NCI-H345 (cell line): ENCODE measurements at places on chromosomes 11 and 22.

DNA sequence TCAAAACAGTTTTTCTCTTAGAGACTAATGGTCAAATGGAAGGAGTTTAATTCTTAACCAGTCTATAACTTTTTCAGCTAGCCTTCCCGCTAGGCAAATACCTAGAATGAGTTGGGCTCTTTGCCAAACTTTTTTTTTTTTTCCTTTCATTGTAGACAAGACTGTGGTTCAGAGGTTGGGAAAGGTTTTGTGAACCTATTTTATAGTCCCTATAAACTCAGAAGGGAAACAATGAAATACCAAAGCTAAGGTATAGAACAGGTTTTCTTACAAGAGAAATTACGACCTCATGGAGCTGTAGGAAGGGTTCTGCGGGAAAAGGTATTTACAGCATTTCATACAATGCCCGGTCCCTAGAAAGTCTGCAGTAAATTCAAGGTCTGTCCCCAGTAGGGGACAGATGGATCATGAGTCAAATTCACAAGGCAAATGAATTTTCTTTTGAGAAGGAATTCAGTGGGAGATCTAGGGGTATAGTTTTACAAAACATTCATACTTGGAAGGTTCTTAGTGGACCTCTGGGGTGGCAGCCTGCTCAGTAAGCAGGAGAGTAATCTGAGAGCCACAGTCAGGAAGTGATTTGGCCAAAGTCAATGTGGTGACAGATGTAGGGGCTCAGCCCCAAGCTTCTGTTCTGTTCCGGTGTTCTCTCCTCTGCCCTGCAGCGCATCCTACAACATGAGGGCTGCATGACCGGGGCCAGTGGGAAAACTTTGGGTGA lies 146.8 kb downstream of the DBX1 start:
- peak; percentile 65 for DNase-seq

DNA sequence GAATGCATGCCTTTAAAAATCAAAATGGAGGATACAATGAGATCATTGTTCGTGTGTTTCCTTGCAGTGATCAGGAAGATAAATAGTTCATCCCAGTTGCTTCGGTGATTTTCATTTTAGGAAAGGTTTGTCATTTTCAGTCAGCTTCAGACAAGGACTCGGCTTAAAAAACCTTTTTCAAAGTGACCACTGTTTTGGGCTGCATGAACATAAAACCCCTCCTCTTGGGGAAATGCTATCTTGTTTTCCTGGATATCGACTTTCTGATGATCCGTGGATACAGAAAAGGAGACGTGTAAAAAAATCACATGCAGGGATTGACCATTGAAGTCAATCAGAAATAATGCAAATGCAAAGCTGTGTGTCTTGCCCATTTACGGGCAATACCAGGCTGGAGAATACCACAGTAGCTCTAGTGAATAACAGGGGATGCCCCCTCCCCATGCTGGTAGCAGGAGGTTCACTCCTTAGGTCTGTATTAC lies 146.8 kb downstream of the MAML2 start:
- no peak for DNase-seq

- no peak for DNase-seq
Observed at GRCh38 chr22:19842393-19843106, 12.1 kb downstream of the GNB1L start.

- DNase-seq = no peak
Observed at GRCh38 chr11:128789497-128790150, 77.5 kb downstream of the KCNJ1 start.

DNA sequence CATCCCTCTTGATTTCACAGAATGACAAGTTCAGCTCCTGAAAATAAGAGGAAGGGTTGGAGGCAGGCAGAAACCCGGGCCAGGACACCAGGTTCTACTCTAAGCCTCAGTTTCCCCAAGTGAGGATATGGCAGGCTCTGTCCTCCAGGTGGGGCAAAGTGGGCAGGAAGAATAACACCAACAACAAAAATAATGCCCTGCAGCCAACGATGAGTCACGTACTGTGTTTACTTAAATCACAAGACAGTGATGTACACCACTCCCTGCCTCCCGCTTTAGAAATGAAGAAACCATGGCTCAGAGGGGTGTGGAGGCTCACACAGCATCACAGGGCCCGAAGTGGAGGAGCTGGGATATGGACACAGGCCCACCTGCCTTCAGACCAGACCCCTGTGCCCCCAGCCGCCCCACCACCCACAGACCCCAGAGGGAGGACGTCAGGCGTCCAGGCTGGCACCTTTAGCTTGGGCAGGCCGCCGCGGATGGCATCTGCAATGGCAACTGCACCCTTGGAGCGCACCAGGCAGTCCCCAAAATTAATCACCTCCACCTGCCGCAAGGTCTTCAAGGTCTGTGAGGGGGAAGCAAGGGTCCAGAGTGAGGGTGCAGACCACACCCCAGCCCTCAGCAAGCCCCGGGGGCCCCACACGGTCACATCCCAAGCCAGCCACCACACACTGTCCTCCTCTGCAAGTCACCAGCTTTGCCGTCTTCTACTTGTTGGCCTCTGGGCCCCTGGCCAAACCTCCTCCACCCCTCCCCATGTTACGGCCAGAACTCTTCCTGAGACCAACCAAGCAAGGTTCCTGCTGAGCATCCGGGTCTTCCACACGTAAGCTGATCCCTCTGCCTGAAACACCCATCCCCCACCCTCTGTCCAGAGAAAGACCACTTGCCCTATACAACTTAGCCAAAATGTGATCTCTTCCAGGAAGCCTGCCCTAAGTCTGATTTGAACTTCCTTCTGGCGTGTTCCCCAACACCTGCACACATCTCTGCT lies 15.8 kb upstream of the CHADL start:
- DNase-seq = no peak

DNA sequence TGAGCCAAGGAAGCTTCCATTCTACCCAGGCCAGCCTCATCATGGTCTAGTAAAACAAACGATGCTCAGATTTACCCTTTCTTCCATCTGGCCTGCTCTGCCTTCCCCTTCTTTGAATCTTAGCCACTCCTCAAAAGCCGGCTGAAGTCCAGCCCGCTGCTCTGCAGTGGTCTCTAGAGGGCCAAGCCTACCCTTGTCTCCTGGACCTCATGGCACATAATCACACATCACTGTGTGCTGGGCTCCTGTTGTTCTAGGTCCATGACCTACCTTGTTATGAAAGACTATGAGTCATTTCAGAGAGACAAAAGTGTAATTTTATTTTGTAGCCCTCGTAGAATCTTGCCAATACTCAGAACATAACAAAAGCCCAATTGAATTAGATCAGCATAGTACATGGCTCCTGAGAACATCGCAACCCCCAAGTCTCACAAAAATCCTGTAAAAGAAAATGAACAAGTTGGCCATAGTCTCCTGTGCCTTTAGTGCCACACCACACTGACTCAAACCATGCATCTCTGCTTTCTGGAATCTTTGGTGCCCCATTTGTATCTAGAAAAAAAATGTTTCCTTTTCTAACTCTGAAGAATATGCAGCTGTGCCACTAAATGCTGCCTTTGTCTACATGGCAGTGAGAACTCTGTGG lies 192.7 kb downstream of the OPCML start:
- no peak for DNase-seq

GRCh38 chr11:64976651-64977050 lies 4.7 kb upstream of the MAJIN start:
- DNase-seq = no peak

DNA sequence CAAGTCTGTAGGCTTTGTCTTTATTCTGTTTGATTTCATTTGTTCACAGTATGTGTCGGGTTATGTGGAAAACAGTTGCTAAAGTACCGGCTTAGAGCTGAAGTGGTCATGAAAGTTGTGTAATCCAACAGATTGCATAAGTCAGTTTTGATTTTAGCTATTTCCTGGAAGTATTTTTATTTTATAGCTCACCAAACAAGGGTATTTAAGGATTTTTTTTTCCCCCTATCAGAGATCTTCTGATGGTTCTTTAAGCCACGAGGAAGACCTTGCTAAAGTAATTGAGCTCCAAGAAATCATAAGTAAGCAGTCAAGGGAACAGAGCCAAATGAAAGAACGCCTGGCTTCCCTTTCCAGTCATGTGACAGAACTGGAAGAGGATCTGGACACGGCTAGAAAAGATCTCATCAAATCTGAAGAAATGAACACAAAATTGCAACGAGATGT lies 55.9 kb downstream of the PPFIA1 start:
- DNase-seq = no peak

- DNase-seq = no peak
Observed at GRCh38 chr22:35632935-35633334, 15.3 kb upstream of the APOL6 start.

GRCh38 chr11:78562398-78562797 lies 12.3 kb downstream of the NARS2 start:
- no peak for DNase-seq

- DNase-seq = no peak
Observed at GRCh38 chr11:794766-795633, 3.1 kb downstream of the SLC25A22 start.

- DNase-seq = no peak
Observed at GRCh38 chr22:30015229-30015797, 65.0 kb upstream of the HORMAD2 start.

DNA sequence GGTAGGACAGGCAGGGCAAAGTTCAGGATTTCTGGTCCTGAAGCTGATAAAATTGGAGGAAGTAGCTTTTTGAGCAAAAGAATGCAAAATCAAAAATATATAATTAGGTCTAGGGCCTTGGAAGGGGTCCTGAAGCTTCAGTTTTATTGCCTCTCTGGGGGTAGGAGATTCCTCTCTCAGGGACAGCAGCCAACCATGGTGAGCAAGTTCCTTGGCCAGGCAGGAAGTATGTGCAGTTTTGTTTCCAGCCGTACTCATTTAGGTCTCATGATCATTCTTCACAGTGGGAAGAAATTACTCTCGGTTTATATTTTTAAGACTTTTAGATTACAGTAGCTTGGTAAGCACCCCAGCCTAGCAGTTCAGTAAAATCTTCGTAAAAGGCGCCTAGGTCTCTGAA lies 2.9 kb upstream of the RAB38 start:
- DNase-seq = no peak

DNA sequence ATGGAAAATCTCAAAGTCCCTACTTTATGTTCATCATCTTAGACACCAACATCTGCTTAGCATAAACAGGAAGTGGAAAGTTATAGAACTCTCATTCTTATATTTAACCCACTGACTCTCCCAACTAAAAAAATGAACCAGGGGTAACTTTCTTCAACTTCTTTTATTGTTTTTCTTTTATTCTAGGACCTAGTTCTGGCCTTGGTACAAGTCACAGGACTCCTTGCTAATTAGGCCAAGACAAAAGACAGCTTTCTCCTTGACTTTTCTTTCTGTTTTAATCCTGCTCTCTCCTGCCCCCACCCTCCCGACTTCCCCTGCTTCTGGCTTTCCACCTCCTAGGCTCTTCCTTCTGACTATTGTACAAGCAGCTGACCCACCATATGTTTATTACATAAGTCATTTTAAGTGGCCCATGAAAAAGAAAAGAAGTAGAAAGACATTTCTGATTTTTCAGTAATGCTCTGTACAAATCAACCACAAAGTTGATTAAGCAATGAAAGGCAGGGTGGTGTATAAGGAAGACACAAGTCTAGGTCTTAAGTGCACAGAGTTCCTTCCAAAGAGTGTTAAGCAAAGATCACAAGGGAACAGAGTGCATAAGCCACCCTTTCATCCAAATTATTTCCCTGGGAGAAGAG lies 18.3 kb downstream of the JAML start:
- no peak for DNase-seq

DNA sequence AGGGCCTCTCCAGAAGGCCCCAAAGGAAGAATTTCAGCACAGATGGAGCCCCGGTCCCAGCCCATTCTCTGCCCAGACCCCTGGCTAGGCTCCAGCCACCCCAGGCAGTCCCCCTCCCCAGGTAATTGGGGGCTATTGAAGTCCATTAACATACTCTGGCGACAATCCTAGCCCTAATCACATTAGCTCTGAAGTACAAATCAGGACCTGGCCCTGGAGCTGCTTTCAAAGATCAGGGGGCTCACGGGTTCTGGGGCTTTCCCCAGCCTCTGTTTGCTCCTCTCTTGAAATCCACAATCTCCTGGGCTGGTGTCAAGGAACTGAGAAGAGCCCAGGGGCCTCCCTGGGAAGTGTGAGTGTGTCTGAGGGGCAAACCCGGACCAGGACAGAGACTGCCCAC lies 22.3 kb downstream of the FGF4 start:
- DNase-seq = no peak

- DNase-seq = peak; percentile 8
Observed at GRCh38 chr11:77776455-77776854, 44.1 kb downstream of the RSF1 start.

DNA sequence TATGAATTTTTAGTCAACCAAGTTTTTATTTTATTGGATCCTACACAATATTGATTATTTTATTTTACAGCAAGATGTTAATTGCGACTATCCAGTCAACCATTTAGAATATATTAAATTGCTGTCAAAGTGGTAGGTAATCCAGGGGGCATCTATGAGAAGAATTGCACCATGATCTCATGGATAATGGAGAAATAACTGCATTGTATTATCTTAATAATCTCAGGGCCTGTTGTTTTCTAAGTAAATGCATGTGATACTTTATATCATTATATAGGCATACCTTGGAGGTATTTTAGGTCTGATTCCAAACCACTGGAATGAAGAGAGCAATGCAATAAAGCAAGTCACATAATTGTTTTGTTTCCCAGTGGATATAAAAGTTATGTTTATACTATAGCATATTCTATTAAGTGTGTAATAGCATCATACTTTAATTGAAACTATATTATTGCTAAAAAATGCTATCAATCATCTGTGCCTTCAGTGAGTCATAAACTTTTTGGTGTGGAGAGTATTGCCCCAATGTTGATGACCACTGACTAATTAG lies 595.4 kb upstream of the CHORDC1 start:
- DNase-seq = no peak

DNA sequence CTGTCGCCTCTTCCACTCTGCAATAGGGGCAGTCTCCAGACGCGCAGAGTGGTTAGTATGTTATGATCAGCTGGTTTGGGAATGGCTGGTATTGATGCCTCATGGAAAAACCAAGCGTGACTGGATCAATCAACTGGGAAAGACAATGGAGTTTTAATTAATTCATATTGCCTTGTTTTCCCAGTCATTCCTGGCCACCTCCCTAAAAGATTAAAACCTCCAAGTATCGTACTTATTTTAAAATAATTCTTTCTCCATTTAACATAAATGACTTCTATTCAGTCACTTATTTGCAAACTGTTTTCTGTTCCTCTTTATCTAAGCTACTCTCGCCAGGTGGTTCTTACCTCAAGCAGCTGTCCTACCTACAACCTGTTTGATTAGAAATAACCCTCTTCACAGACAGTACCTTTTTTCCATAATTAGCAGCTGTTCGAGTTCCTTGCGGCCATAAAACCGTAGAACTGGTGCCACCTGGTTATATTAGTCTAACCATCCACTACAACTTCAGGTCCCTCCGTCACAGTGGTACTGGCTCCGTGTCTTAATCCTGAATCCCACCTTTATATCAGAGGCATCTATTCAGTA lies 898 bp downstream of the ZNF215 start:
- DNase-seq = peak; percentile 10
